Foreskin keratinocyte (primary cell): ENCODE measurements at places on chromosomes 3 and 15.

- no peak for DNase-seq
These were observed 42.4 kb upstream of the ETV5 start for GRCh38 chr3:186151077-186151971.

GRCh38 chr15:92869263-92869940 is 30.7 kb upstream of the CHD2 start:
- DNase-seq, result peak; percentile 85

DNA sequence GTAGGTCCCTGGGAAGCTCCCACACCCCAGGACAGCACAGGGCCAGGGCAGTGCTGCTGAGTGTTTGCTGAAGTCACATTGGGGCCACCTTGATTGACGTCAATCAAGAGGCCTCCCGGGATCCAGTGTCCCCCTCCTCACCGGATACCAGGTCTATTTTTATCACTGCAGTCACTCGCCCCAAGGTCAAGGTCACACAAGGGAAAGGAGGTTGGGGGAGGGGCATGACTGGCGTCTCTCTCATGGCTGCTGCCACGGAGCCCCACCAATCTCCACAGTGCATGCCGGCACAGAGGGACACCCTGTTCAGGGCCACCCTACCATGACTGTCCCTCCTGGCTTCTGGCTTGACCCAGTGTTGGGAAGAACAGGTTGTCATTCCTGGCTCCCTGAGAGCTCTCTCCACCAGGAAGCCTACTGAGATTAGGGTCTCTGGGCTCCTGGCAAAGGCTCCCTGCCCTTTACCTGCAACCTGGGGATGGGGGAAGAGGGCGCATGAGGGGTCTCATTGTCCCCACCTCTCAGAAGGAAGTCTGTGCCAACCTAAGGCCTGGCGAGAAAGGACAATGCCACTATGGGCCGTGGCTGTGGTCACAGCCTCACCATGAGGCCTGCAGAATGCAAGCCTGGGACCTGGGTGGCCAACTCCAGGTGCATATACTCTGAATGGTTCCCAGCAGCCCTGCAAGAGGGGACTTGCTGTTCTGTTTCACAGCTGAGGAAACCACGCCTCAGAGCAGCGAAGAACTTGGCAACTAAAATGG is 1.5 kb downstream of the MYL3 start:
- DNase-seq, result no peak

GRCh38 chr3:147222291-147222690 is 184.1 kb downstream of the ZIC4 start:
- no peak for DNase-seq

- no peak for DNase-seq
These were observed 396.6 kb downstream of the GABRB3 start for GRCh38 chr15:26376243-26376642.

DNA sequence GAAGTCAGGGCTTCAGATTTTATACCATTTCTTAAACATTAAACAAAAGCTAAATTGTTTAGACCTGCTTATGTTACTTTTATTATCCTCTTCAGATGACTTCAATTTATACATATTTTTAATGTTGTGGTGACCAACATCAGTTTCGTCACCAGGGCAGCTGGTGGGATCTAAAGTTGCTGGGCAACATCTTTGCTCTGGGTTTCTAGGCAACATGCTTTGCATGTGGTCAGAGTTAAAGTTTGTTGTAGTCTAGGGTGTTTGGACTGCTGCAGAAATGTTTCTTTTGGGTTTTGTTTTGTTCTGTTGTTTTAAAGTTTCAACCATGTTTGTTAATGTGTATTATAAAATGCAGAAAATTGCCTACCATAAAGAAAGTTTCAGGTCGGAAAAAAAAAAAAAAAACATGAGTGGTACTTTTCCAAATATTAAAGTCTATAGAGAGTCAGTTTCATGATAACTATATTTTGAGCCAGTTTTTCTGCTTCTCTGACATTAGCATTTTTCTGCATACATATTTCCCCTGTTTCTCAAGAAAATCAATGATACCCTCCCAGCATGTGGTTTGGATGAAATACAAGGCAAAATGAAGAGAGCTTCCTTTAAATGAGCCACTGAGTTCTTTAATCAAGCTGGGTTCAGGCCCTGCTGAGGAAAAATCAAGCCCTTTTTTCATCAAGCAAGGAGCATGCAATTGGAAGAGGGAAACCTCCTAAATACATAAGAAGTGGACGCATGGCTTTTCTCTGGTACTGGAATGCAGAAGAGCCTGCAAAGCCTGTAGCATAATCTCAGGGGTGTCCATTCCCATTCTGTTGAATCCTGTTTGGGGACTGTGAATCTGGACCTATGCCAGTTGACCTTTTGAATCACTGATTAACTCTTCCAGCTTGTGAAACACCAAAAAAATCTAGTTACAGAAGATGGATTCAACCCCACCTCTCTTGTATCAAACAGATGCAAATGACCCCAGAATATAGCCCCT is 35.0 kb upstream of the VGLL3 start:
- DNase-seq, result no peak

- DNase-seq, result no peak
These were observed 102.0 kb downstream of the SST start for GRCh38 chr3:187568171-187568570.

DNA sequence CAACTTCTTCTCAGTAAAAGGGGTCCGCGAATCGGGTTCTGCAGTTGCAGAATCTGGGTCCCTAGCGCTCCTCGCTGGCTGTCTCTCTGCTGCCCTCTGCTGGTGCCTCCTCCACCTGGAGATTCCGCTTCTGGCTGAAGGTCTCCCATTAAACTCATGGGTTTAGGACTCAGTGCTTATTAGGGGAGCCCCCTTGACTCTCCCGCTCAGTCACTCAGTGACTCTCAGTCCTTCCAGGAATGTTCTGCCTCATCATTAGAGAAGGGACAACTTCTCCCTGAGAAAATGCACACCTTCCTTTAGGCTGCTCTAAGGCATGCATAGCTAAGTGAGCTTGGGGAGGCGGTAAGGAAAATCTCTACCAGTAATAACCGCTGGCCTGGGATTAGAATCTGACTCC is 7.1 kb downstream of the CPN2 start:
- no peak for DNase-seq

- no peak for DNase-seq
These were observed 31.6 kb downstream of the HCN4 start for GRCh38 chr15:73337187-73337586.

GRCh38 chr15:80579611-80580010 is 115.5 kb upstream of the ABHD17C start:
- DNase-seq, result peak; percentile 38

DNA sequence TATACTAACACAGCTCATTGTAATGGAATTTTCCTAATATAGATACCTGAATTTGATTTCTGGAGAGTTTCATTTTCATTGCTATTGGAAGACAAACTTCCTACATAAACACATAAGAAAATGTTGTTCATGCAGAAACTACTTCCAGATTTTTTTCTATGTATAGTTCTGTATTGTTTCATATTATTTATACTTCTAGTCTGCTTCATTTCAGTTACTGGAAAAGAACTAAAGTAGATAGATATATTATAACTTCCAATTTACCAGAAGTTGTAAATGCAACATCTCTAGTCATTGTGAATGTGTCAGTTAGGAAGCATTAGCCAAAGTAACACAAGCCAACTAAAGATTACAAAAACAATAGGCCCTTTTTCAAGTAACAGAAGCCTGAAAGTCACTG is 147.3 kb upstream of the ZNF385D start:
- DNase-seq, result no peak

DNA sequence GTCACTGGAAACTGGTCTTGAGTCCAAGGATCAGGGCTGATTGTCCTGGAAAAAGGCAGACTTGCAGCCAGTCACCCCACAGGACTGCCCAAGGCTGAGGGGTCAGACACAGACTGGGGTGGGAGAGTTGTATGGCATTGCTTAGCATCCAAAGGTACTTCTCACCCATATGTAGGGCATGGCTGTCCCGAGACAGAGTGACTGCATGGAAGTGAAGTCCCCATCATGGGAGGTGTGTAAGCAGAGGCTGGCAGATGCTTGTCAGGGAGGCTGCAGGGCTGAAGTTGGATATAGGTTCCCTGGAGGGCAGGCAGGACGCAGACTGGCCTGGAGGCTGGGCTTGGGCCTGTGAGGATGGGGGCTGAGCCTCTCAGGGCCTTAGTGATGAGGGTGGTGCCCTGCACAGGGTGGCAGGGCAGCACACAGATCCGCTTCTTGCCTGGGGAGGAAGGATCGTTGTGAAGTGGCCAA is 31.1 kb downstream of the PSTPIP1 start:
- DNase-seq, result no peak

GRCh38 chr3:50633230-50633790 is 16.4 kb downstream of the MAPKAPK3 start:
- DNase-seq, result no peak

- DNase-seq, result no peak
These were observed 576.7 kb downstream of the DIPK2A start for GRCh38 chr3:144548346-144548745.

- DNase-seq, result no peak
These were observed 79.6 kb upstream of the ACP3 start for GRCh38 chr3:132237652-132238032.

DNA sequence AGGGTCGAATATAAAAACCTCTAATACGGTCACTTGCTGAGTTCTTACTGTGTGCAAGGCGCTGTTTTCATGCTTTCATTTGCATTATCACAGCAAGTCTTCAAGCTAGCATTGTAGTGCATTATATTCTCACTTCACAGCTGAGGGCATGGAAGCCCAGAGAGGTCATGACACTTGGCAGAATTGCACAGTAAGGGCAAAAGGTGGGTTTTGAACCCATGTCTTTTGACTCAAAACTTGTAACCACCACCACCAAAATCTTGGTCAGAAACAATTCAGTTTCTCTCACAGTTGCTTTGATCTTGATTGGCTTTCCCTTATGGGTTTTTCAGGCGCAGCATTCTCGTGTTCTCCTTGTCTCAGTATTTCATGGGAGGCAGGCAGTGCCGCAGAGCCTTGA is 371.1 kb downstream of the PTPRG start:
- no peak for DNase-seq

- no peak for DNase-seq
These were observed 12.6 kb downstream of the ANP32A start for GRCh38 chr15:68808091-68808490.

DNA sequence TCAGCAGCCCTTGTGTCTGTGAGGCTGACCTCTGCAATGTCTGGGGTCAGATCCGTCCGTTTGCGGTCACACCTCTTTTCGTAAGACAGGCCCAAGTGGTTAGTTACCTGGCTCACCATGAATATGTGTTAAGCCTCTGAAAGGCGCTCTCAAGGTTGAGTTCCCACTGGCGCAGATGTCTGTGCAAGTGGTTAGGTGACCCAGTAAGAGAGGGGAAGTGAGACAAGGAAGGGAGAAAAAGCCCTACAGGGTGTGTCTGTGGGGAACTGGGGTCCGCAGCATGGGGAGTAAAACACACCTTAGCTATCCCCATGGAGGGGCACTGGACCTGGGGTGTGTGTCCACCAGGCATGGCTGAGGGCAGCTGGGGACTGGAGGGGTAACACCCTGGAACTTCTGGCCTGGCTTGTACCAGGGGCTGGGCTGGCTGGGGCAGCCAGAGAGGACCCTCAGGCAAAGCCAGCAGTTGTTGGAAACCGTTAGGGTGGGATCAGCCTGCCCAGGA is 391.6 kb upstream of the PROK2 start:
- no peak for DNase-seq

- peak; percentile 52 for DNase-seq
These were observed 36.1 kb downstream of the BNC1 start for GRCh38 chr15:83248151-83249029.

- DNase-seq, result no peak
These were observed 137.9 kb downstream of the SNRPN start for GRCh38 chr15:25092661-25093060.

- peak; percentile 86 for DNase-seq
These were observed 32.8 kb upstream of the MRPL3 start for GRCh38 chr3:131535596-131535995.

- DNase-seq, result no peak
These were observed 705 bp downstream of the NIPA2 start for GRCh38 chr15:22839046-22839695.

DNA sequence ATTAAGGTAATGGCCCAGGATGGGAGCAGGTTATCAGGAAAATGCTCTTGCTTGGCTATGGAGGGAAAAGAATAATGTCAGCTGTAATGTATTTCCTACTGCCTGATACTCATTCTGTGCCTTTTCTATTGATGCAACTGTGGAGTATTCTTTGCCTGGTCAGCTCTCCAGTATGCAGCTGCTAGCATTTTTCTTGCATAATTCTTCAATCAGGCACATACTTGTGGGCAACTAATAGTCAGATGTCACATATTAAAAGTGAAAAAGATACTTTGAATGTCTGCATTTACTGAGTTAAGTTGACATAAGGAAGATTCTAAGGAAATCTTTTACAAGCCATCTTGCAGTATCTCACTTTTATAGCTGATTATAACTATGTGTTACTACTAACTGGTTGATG is 29.5 kb downstream of the CD80 start:
- peak; percentile 11 for DNase-seq

GRCh38 chr3:138066383-138066782 is 49.0 kb downstream of the DZIP1L start:
- no peak for DNase-seq

DNA sequence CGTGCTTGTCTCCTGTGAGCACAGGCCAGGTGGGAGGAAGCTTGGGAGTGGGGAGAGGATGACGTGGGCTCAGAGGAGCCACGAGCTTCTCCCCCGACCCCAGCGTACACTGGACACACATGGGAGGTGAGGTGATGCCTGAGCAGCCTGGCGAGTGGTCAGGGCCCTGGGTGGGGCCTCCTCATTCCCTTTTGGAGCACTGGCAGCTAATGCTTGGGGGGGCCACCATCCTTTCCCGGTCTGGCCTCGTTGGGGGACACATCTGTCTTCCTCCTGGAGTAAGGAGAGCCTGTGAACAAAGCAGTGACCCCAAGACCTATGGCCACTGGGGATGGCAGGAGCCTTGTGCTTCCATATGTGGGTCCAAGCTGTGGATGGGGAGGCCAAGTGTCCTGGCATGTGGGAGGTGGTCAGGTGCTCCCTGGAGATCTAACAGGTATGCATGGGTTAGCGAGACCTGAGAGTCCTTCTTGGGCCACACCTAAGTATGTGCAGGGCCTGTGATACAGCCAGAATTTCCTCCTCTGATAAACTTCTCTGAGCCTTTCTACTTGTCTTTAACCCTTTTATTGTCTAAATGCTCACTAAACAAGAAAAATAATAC is 9.5 kb downstream of the KLF13 start:
- no peak for DNase-seq

DNA sequence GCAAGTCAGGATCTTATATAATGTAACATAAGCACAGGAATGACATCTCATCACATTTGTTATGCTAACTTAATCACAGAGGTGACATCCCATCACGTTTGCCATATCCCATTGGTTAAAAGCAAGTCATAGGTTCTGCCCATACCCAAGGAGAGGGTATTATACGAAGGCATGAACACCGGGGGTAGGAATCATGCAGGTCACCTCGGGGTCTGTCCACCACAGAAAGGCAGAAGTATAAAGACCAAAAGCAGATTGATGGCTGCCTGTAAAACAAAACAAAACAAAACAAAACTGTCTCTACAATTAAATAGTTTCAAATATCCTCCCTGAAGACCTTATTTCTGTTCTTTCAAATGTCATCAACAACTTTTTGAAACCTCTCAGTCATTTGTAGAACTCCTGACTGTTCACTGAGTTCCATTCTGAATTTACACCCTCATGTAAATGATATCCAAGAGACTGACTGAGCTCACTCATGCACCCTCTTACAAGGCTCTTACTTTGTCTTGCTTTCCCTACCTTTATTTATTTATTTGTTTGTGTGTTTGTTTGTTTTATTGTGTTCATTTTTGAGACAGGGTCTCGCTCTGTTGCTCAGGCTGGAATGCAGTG is 22.7 kb upstream of the ZNF639 start:
- no peak for DNase-seq

- peak; percentile 80 for DNase-seq
These were observed at the start of gene RTF1 for GRCh38 chr15:41416742-41417417. Gene RTF1 (plus strand): TSS chr15:41417095. CDS start chr15:41417116, 21 bp downstream.

- no peak for DNase-seq
These were observed 7.3 kb downstream of the ACOX2 start for GRCh38 chr3:58529516-58530353.
